Lower lobe of right lung (tissue), 2 donors: ENCODE measurements at places on chromosomes 7 and 10. TPM values are rescaled to one million over a fixed set of nuclear protein-coding genes. Genes with fewer than 3 reads are reported as not detected.

Gene OIT3
- total RNA-seq = 0.18 TPM

Gene NPC1L1
- 0.21 TPM for total RNA-seq

Gene TMEM176B
- 69.4 TPM for total RNA-seq

Gene FKBP9
- total RNA-seq = 104 TPM

Gene SGPL1
- 41.2 TPM for total RNA-seq

Gene TRIM50
- total RNA-seq = not detected

Gene KIAA1549
- total RNA-seq = 5.3 TPM

Gene PTPRN2
- 6.8 TPM for total RNA-seq

Gene OR6V1
- not detected for total RNA-seq

Gene AKR1C3
- total RNA-seq = 84.4 TPM

Gene TDRD1
- total RNA-seq = 0.09 TPM

Gene PTPRE
- 60.5 TPM for total RNA-seq

Gene ZNF117
- 22.0 TPM for total RNA-seq

Gene CCDC146
- 17.3 TPM for total RNA-seq

Gene FGL2
- 33.0 TPM for total RNA-seq

Gene SLC16A9
- total RNA-seq = 0.83 TPM

- H3K4me3 ChIP-seq = no peak overlapping the region
- no peak for DNase-seq
- H3K27me3 ChIP-seq = no peaks in the 10 kb centered on the region
- H3K27ac ChIP-seq = no peak overlapping the region
- no peaks in the 10 kb centered on the region for H3K4me1 ChIP-seq
Observed at GRCh38 chr7:1702652-1703051, 32.6 kb downstream of the ELFN1 start.

DNA sequence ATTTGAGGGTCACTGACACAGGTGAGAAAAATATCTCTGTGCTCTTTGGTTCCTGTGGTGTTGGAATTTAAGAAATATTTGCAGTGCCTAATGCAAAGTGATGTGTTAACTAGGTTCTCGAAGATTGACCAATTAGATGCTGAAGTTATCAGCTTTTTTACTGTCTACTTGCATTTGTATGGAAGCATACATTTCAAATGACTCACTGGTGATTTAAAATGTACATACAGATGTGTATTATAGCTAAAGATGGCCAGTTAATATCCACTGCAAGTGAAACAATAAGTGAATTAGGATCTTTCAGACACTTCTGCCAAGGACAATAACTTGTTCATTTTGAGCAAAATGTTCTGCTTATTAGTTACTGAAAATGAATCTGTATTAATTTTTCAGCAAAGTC lies 205.0 kb downstream of the FANK1 start:
- no peak overlapping the region for H3K27ac ChIP-seq
- H3K4me3 ChIP-seq = no peak overlapping the region
- no peaks in the 10 kb centered on the region for H3K4me1 ChIP-seq

- H3K27ac ChIP-seq = no peak overlapping the region
- no peak for DNase-seq
- no peaks in the 10 kb centered on the region for H3K36me3 ChIP-seq
- no peaks in the 10 kb centered on the region for H3K4me1 ChIP-seq
- H3K27me3 ChIP-seq = no peaks in the 10 kb centered on the region
Observed at GRCh38 chr10:10727812-10728211, 289.9 kb upstream of the CELF2 start.

- DNase-seq = no peak
- no peaks in the 10 kb centered on the region for H3K4me1 ChIP-seq
- no peaks in the 10 kb centered on the region for H3K36me3 ChIP-seq
- no peaks in the 10 kb centered on the region for H3K27me3 ChIP-seq
- no peak overlapping the region for H3K27ac ChIP-seq
Observed at GRCh38 chr7:9504678-9505077, 1071.3 kb downstream of the NXPH1 start.

- H3K27me3 ChIP-seq = no peaks in the 10 kb centered on the region
- H3K4me1 ChIP-seq = no peaks in the 10 kb centered on the region
- no peak overlapping the region for H3K27ac ChIP-seq
- no peaks in the 10 kb centered on the region for H3K36me3 ChIP-seq
Observed at GRCh38 chr7:40482845-40483244, 348.0 kb downstream of the SUGCT start.

GRCh38 chr7:107277331-107277730 lies 108.5 kb downstream of the HBP1 start:
- H3K27me3 ChIP-seq = no peaks in the 10 kb centered on the region
- H3K4me1 ChIP-seq = no peaks in the 10 kb centered on the region
- no peaks in the 10 kb centered on the region for H3K36me3 ChIP-seq

- H3K4me1 ChIP-seq = peaks cover 30% of the 10 kb centered on the region
- H3K36me3 ChIP-seq = no peaks in the 10 kb centered on the region
- H3K4me3 ChIP-seq = no peak overlapping the region
- no peak for DNase-seq
- H3K27ac ChIP-seq = no peak overlapping the region
- H3K27me3 ChIP-seq = no peaks in the 10 kb centered on the region
Observed at GRCh38 chr10:124122211-124122610, 28.8 kb upstream of the CHST15 start.

DNA sequence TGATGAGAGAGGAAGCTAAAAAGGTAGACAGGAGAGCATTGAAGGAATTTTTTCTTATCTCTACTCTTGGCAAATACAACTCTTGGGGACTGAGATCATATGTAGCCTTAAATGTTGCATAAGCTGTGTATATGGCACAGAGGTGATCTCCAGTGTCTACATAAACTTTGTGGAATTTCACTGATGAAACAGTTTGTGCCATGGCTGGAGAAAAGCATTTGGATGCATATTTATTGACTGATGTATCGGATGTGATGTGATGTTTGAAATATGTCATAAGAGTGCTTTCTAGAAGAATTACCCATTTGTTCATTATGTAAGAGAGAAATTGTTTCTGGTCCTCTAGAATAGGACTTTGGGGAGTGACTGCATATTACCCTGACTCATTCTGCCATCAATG lies 244.9 kb upstream of the LRRTM3 start:
- H3K27me3 ChIP-seq = no peaks in the 10 kb centered on the region
- H3K4me3 ChIP-seq = no peak overlapping the region
- no peak overlapping the region for H3K27ac ChIP-seq
- H3K36me3 ChIP-seq = no peaks in the 10 kb centered on the region
- DNase-seq = no peak

- H3K36me3 ChIP-seq = peaks cover 40% of the 10 kb centered on the region
- H3K4me3 ChIP-seq = no peak overlapping the region
- no peaks in the 10 kb centered on the region for H3K27me3 ChIP-seq
- no peak for DNase-seq
- peaks cover 68% of the 10 kb centered on the region for H3K4me1 ChIP-seq
- H3K27ac ChIP-seq = peak overlapping the region; percentile 21
Observed at GRCh38 chr10:104317269-104317710, 21.0 kb downstream of the ITPRIP start.

GRCh38 chr10:110356628-110357245 lies 52.0 kb upstream of the SMNDC1 start:
- H3K4me3 ChIP-seq = peak overlapping the region; percentile 8
- H3K4me1 ChIP-seq = peaks cover 27% of the 10 kb centered on the region
- H3K27ac ChIP-seq = peak overlapping the region; percentile 24

DNA sequence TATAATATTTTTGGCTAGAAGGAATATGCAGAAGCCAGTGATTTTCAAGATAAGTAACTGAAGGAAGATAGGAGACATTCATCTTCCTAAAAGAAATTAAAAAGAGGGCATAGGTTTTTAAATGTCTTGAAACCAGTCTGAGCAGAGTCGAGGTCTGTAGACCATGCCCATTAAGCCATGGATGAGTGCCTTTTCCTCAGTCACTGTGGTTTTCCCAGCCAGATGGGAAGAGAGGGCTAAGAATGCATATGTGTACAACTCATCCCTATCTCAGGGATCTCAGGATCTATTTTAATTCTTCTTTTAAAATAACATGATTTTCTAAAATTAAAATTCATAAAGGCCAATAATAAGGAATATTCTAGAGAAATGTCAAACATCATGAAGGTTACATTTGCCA lies 112.8 kb downstream of the PPP1R3A start:
- H3K4me3 ChIP-seq = no peak overlapping the region
- no peaks in the 10 kb centered on the region for H3K4me1 ChIP-seq
- H3K36me3 ChIP-seq = no peaks in the 10 kb centered on the region
- H3K27ac ChIP-seq = no peak overlapping the region

DNA sequence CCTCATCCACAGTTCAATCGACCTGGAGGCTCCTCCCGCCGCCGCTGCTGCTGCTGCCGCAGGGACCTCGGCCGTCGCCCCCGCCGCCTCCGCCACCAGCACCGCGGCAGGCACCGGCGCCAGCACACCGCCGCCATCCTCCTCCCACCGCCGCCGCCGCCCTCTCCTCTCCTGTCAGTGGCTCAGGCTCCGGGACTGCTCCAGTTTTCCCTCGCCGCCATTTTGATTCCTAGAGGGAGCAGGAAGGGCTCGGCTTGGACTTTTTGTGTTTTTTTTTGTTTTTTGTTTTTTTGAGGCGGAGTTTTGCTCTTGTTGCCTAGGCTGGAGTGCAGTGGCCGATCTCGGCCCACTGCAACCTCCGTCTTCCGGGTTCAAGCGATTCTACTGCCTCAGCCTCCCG lies 3.0 kb upstream of the MCM10 start:
- peak overlapping the region; percentile 29 for H3K4me3 ChIP-seq
- H3K4me1 ChIP-seq = peaks cover 14% of the 10 kb centered on the region
- H3K36me3 ChIP-seq = no peaks in the 10 kb centered on the region
- no peaks in the 10 kb centered on the region for H3K27me3 ChIP-seq

- H3K27me3 ChIP-seq = no peaks in the 10 kb centered on the region
- H3K4me1 ChIP-seq = no peaks in the 10 kb centered on the region
- no peak overlapping the region for H3K4me3 ChIP-seq
- no peaks in the 10 kb centered on the region for H3K36me3 ChIP-seq
- no peak for DNase-seq
Observed at GRCh38 chr7:38512704-38513103, 118.5 kb downstream of the AMPH start.

DNA sequence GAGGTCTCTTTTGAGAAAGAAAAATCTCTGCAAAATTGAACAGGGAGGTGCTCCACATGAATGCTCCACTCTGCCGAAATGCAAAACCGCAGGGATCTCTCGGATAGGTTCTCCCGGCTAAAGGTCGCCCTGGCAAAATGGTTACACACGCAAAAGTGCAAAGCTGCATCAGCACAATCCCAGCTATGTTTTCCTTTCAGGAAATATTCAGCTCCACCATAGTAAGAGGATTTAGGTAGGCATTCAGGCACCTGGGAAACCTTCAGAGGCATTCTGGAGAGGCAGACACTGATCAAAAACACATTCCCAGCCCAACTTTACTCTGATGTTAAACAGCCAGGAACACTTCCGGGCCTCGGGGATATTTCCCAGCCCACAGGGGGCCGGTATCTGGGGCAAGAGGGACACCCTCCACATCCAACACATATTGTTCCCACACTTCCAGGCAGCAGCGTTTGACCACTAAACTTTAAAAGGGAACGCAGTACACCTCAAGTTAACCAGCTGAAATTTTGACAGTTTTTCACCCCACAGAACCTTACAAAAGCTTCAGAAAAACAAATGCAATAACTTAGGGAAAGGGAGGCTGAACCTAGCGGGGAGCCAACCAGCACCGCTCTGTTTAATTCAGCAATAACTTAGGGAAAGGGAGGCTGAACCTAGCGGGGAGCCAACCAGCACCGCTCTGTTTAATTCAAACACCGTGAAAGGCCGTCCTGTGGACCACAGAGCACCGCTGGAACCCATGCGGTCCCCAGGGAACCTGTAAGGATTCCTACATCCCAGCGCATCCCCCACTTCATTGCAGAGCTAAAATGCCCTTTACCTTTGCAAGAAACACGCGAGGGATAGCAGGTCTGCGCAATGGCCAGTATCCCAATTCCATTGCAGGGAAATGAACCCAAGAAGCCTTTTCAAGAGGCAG lies 45.9 kb downstream of the TNS3 start:
- peaks cover 23% of the 10 kb centered on the region for H3K4me1 ChIP-seq
- no peak overlapping the region for H3K27ac ChIP-seq
- no peak overlapping the region for H3K4me3 ChIP-seq
- DNase-seq = no peak

GRCh38 chr10:58651040-58651439 lies 138.4 kb downstream of the BICC1 start:
- DNase-seq = no peak
- H3K27me3 ChIP-seq = no peaks in the 10 kb centered on the region
- H3K36me3 ChIP-seq = no peaks in the 10 kb centered on the region
- peaks cover 23% of the 10 kb centered on the region for H3K4me1 ChIP-seq
- no peak overlapping the region for H3K27ac ChIP-seq

GRCh38 chr10:14608381-14609001 lies 166.2 kb downstream of the FAM107B start:
- peak; percentile 66 for DNase-seq
- H3K36me3 ChIP-seq = no peaks in the 10 kb centered on the region
- peaks cover 20% of the 10 kb centered on the region for H3K4me1 ChIP-seq
- no peak overlapping the region for H3K4me3 ChIP-seq
- H3K27ac ChIP-seq = no peak overlapping the region

GRCh38 chr7:35036361-35037171 lies 719 bp downstream of the DPY19L1 start:
- H3K27ac ChIP-seq = peak overlapping the region; percentile 90
- H3K4me1 ChIP-seq = peaks cover 25% of the 10 kb centered on the region
- H3K36me3 ChIP-seq = no peaks in the 10 kb centered on the region
- peak; percentile 76 for DNase-seq

GRCh38 chr7:90180011-90180585 lies 25.8 kb downstream of the STEAP1 start:
- no peak overlapping the region for H3K4me3 ChIP-seq
- no peaks in the 10 kb centered on the region for H3K27me3 ChIP-seq
- no peak for DNase-seq
- no peak overlapping the region for H3K27ac ChIP-seq
- no peaks in the 10 kb centered on the region for H3K36me3 ChIP-seq

- peaks cover 16% of the 10 kb centered on the region for H3K4me1 ChIP-seq
- H3K27ac ChIP-seq = no peak overlapping the region
- no peaks in the 10 kb centered on the region for H3K27me3 ChIP-seq
- DNase-seq = no peak
Observed at GRCh38 chr10:75287697-75288096, 51.9 kb upstream of the COMTD1 start.

DNA sequence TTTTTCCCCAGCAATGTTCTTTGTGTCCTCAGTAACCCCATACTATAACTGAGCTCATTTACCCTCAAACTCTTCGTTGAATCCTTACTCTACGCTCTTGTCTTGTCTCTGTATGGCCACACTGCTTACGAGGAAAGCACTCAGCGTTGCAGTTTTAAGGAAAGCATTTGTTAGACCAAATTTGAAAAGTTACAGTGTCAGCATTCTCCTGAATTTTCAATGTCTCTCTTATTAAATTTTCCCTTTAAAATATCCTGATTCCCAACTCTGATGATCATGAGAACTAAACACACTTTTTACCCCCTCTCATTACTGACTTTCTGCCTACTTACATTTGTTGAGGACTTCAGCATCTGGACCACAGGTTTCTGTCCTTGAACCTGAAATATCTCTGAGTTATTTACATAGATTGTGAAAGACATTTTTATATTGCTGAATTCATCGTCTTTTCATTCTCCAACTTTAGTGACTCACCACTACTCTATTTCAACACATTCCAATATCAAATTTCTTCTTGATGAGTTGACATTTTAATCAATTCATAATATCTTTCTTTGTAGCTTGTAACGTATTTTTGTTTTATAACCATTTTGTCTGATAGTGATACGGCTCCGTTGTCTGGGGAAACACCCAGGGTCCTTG lies 19.8 kb upstream of the VWDE start:
- no peak overlapping the region for H3K4me3 ChIP-seq
- no peak overlapping the region for H3K27ac ChIP-seq
- H3K36me3 ChIP-seq = no peaks in the 10 kb centered on the region
- DNase-seq = no peak
- no peaks in the 10 kb centered on the region for H3K4me1 ChIP-seq
- no peaks in the 10 kb centered on the region for H3K27me3 ChIP-seq
